CD4-positive, alpha-beta T cell (primary cell): ENCODE measurements at places on chromosomes 4 and X. TPM values are rescaled to one million over a fixed set of nuclear protein-coding genes. Genes with fewer than 3 reads are reported as not detected.

OTC gene
- not detected for total RNA-seq

CT45A10 gene
- not detected for total RNA-seq

SMIM43 gene
- not detected for total RNA-seq

IBSP gene
- not detected for total RNA-seq

NDNF gene
- total RNA-seq = not detected

FOXR2 gene
- not detected for total RNA-seq

NPNT gene
- total RNA-seq = not detected

PAGE5 gene
- not detected for total RNA-seq

TRIML2 gene
- not detected for total RNA-seq

DIPK2B gene
- not detected for total RNA-seq

DNA sequence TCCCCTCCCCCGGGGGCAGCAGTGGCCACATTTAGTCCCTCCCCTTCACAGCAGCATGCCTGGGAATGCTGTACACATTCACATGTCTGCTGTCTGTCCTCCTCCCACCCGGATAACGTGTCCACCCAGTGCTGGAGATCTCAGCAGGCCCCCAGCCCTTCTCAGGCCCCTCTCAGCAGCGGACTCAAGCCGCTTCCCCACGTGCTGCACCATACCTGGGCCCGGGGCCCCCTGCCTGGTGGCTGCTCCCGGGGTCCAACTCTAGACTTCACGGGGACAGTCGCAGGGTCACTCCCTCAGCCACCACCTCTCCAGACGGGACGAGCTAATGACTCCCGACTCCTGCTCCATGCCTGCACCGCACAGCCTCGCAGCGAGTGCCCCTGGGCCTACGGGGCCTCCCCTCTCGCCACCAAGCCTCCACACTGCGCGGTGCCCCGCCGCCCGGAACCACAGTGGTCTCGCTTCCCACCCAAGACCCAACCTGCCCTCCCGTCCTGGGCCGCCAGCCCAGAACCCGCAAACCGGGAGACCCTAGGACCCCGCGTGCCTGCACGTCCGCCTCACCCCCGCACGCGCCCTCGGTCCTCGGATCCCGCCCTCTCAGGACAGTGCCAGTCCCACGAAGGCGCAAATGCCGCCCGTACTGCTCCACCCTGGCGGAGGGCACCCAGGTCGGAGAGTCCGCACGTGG lies 1.3 kb upstream of the PCGF3 start:
- DNase-seq = no peak

DNA sequence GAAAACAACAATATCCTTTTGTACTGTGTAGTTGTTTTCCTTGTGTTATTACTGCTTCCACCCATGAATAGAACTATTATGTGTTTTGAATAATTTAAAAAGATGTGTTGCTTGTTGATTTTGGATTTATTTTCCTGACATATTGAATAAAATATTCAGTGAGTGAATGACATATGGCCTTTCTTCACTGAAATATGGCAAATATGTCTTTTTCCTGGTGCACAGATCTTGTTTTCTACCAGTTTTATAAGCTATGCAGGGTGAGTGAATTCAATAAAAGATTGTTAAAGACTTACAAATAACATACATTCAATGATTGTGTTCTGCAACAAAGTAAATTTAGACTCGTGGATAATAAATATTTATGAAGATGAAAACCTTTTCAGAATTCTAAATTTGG lies 1216.3 kb upstream of the ADGRL3 start:
- no peak for DNase-seq

DNA sequence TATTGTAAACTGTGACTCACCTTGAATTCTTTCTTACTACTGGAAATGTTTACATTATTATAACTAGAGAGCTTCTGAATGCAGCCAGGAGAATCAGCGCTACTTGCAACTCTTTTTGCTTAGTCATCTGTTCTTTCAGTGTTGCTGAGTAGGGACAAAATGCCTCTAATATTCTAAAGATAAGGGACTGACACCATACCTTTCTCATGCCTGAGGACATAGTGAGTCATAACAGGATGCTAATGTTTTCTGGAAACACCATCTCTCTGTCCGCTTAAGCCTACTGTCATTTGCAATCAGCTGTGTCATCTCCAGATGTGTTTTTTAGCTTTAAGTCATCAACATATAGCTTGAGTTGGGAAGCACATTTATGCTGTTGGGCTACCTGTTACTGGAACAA lies 108.3 kb downstream of the QRFPR start:
- no peak for DNase-seq

- DNase-seq = no peak
Observed at GRCh38 chr4:137361756-137362470, 170.4 kb downstream of the PCDH18 start.

- no peak for DNase-seq
Observed at GRCh38 chr4:2062808-2063524, 3.8 kb downstream of the NAT8L start.

GRCh38 chrX:153777261-153778090 lies 3.4 kb upstream of the SRPK3 start:
- DNase-seq = no peak

DNA sequence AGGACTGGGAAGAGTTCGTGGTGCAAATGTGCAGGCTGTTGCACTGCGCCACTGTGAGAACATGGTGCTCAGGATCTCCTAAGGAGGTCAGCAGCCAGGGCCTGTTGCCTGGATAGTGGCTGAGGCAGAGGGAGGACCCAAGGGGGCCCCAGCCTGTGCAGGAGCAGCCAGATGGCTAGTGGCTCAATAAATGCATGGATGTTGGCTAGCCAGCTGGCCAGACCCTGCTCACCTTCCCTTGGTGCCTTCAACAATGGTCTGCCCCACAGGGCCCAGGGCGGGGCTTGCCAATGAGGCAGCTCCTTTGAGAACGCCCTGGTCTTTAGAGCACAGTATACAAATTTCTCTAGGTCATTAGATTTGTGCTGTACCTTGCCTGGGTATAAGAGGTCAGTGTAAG lies 67.4 kb downstream of the TNIP2 start:
- DNase-seq = no peak

- no peak for DNase-seq
Observed at GRCh38 chrX:38880296-38880854, 79.1 kb downstream of the MID1IP1 start.

- DNase-seq = no peak
Observed at GRCh38 chr4:141860974-141861373, 224.6 kb downstream of the IL15 start.

- DNase-seq = no peak
Observed at GRCh38 chrX:4588466-4588865, 875.0 kb upstream of the PRKX start.

DNA sequence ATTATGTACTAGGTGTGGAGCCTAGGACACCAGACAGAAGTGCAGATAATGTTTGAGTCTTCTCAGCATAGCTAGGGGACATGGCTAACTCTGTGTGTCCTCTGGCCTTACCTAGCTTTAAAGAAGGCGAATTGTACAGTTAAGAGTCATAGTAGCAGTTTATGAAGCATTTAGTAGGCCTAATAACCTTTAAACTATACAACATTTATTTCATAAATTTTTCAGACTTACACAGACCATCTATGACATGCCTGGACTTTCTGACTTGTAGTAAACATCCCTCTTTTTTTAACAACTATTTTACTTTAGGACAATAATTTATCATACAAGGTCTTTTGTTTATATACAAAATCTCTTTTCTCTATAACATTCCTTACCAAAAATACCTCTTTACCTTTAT lies 37.4 kb downstream of the ETNPPL start:
- no peak for DNase-seq

GRCh38 chrX:41386222-41386990 lies 52.4 kb downstream of the DDX3X start:
- no peak for DNase-seq

DNA sequence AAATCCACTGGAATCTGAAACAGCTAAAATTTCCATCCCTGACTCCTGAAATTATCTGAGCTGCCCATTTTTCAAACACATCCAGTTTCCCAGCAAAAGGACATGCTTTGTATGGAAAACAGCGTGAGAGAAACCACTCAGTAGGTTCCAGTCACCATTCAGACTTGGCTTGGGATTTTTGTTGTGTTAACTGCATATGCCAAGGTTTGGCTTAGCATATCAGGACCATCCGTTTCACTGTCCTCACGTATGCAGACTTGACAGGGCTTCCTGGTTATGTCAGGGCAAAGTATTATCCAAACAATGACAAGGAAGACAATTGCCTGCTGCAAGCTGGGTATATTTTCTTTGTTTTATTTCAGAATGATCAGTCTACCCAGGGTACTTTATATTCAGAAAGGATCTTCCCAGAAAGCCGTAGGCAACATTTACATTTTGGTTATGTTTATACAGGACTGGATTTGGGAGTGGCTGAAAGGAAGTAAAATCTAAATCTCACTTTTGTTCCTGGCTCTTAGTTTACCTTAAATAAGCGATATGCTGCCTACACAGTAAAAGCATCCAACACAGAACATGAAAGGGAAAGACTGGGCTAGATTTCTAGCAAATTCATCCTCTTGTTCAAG lies 41.3 kb upstream of the CCKAR start:
- DNase-seq = no peak

GRCh38 chr4:8082517-8083055 lies 76.0 kb downstream of the ABLIM2 start:
- no peak for DNase-seq
